ENCODE measurements at places on chromosomes 4 and X.

- DNase-seq: no peak
Observed at GRCh38 chrX:14618177-14618965, 89.0 kb downstream of the GLRA2 start.

DNA sequence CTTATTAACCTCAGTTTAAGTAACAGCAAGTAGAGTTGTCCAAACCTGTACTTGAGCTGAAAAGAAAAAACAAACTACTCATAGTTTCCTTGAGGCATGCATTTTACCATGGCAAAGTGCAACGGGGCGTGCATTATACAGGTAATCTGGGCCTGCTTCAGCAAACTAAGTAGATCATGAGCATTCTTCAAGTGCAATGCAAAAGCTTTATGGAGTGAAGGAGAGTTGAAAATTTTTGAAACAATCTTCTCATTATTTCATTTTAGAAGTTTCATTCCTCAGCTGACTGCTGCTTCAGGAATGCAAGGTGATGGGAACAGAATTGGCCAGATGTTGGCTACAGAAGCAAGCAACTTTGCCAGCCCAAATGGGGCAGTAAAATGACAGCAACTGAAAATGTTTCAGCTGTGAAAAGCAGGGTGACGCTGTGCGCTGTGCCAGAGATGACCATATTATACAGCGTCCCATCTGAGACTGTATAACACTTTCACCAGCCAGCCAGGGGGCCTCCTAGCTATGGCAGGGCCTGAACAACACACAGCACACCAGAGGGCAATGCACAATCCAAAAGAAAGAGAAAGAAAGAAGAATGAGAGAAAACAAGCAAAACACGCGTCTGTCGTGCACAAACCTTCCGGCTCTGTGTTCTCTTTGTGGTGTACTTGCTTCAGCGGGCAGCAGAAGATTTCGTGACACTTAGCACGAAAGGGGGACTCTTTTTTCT is 145.5 kb upstream of the FGF13 start:
- DNase-seq: no peak

DNA sequence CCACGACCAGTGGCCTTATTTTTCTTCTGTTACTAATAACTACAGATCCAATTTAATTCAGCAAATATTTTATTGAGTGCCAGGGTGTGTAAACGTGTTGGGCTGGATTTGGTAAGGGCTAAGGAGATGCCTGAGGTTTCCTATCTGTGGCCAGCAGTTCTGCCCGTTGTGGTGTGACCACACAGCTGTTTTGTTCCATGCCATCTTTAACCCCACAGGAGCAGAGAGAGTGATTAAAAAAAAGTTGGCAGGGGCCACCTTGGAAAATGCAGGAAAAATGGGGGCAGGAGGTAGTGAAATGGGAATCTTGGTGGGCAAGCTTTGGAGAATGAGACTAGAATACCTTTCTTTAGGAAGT is 1.1 kb downstream of the PLAC8 start:
- no peak for DNase-seq

DNA sequence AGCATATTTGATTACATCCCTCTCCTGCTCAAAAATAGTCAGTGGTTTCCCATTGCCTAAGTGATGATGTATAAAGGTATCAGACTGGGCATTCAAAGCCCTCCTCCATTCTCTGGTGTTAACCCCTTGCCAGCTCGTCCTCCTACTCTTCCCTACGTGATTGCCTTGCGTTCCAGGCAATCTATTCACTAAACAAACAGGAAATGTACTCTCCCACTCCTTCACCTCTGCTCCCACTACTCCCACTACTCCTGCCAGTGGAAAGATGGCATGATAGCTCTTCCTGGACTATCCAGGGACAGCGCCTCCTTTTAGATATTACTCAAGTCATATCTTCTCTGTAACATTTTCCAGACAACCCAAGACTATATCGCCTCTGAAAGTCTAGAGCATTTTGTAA is 5.8 kb downstream of the DGAT2L6 start:
- DNase-seq: no peak

- DNase-seq: no peak
Observed at GRCh38 chr4:160826339-160826679, 1337.5 kb downstream of the FSTL5 start.

DNA sequence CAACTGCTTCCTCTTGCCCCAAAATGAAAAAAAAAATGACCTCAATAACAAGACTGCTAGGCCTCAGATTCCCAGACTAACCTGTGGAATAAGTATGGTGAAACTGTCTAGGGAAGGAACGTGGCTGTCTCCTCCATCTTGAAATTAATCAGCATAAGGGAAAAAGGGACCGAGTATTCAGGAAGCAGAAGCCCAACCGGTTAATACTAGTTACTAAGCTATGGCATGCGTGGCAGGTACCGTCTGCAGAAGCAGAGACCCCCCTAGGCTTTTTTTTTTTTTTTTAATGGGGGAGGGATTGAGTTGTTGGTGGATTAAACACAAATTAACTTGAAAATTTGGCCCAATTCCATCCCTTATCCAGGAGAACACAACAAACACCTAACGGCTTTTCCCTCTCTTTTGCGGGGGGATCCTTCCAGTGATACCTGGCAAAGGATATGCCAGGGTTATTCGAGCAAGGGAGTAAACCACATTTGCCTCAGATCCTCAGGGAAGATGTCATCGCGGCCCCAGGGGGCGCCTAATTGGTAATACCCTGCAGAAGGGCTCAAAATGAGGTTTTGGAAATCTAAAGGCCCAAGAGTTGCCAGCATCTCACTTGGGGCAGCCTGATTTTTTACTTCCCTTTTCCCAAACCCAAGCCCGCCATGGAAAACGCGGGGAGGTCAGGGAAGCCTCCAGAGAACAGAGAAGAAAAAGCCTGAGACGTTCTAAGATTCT is 893 bp downstream of the RLIM start:
- no peak for DNase-seq

GRCh38 chr4:38574559-38575333 is 89.3 kb upstream of the KLF3 start:
- DNase-seq: no peak

DNA sequence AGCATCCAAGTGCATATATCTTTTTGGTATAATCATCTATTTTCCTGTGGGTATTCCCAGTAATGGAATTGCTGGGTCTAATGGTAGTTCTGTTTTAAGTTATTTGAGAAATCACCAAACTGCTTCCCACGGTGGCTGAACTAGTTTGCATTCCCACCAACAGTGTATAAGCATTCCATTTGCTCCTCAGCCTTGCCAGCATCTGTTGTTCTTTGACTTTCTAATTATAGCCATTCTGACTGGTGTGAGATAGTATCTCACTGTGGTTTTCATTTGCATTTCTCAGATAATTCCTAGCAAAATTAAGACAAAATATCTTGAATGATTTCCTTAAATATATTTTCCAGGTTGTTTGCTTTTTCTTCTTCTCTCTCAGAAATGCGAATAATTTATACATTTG is 341.1 kb downstream of the GBA3 start:
- DNase-seq: no peak

- no peak for DNase-seq
Observed at GRCh38 chr4:31592293-31592692, 872.1 kb downstream of the PCDH7 start.

- DNase-seq: no peak
Observed at GRCh38 chr4:139337612-139338011, 35.3 kb upstream of the NDUFC1 start.

DNA sequence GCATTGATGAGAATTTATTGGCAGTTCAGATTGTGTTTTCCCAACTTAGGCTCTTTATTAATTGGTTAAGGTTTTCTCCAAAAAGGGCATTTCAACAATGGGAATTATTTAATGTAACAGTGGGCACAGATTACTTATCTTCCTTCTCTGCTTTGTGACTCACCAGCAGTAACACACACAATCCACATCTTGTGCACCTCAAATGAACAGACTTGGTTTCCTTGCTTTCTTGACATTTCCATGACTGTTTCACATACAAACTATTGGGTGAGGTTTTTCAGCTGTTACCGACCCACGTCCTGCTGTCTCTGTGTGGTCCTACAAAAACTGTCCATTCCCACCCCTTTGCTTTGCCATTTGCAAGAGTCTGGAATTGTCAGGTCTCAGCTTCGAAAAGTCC is 38.1 kb downstream of the CCNI start:
- DNase-seq: no peak

- DNase-seq: no peak
Observed at GRCh38 chr4:148355442-148356123, 86.6 kb downstream of the NR3C2 start.

GRCh38 chrX:100720301-100720700 is 11.6 kb downstream of the SYTL4 start:
- no peak for DNase-seq

- DNase-seq: no peak
Observed at GRCh38 chrX:96683997-96684338, 674 bp upstream of the DIAPH2 start.

- DNase-seq: no peak
Observed at GRCh38 chr4:81198609-81199008, 16.4 kb downstream of the PRKG2 start.

GRCh38 chrX:98380106-98380505 is 1496.4 kb downstream of the RPA4 start:
- no peak for DNase-seq

- DNase-seq: no peak
Observed at GRCh38 chr4:101282076-101282844, 65.1 kb downstream of the PPP3CA start.
